ENCODE measurements at places on chromosomes 16 and 17.

- DNase-seq: no peak
Measured at GRCh38 chr16:85906349-85906748, 7.4 kb downstream of the IRF8 start.

- DNase-seq: no peak
Measured at GRCh38 chr17:66584927-66585326, 250.0 kb upstream of the CACNG5 start.

GRCh38 chr16:56697456-56698155 lies 15.3 kb downstream of the MT1X start:
- DNase-seq: no peak

DNA sequence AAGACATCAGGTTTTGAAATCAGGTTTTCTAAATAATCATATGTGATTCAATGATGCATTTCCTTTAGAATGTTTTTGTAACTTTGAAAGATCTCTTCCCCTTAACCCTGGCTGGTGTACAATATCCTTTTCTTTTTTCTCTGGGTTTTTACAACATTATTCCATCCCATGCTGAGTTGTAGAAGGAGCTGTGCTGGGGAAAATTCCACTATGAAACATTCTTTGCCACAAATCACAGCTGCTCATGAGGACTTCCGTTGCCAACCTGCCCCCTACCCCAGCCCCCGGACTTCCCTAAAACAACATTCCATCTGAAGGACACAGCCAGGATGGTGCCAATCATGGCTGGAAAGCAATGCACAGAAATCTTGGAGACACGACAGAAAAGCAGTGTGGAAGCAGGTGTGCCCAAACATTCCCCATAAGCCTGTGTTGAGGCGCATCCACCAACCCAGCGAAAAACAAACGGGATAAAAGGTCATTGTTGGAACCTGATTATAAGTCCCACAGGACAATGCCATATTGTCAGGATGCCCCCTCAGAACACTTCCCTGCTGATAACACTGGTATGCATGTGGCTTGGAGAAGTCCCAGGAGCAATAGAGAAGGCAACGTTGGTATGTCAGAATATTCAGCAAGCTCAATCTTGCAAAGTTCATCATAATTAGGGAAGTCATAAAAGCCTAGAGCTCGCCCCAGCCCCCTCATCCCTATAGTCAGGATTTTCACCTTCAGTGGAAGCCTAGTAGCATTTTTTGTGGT lies 475.0 kb downstream of the HS3ST3B1 start:
- no peak for DNase-seq

DNA sequence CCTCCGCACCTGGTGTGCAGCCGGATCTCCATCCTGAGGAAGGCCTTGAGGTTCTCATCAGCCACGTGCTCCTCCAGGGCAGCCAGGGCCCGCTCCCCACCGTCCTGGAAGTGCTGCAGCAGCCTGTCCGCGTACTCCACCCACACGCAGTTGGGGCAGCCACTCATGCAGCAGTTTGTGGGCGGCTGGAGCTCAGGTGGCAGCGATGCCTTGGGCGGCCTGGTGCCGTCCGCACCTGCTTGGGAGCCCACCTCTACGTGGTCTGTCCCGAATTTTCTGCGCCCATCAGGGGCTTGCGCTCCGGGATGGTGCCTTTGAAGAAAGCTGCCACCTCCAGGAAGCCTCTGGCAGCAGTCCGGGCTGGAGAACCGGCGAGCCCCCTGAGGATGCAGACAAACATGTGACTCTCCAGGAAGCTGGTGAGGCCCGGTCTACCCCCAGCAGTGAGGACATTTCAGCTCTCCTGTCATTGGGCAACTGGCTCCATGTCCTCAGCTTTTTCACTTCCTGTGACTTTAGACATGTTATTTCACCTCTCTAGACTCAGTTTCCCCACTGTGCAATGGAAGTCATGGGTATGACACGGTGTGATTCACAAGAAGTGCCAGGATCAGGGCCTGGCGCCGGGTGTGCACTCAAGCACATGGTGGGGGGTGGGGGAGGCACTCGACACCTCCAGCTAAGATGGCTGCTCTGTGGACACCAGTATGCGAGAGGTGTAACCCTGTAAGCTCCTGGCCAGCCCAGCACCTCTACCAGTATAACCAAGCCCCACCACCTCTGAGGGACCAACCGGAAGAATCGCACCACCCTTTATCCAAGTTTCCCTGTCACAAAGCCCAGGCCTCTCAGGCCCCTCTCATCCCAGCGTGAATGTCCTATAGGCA lies 957 bp downstream of the OXLD1 start:
- no peak for DNase-seq

DNA sequence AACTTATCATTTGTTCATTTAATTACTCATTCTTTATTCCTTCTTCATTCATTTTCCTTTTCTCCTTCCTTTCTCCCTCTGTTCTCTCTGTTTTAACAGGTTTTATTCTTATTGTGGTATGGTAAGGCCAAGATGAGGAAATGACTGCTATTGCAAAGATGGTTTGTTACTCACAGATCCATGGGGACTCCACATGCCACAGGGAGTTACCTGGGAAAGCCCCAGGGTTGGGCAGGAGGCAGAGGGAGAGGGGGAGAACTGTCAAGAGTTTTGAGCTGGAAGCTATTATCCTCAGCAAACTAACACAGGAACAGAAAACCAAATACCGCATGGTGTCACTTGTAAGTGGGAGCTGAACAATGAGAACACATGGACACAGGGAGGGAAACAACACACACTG lies 453.3 kb downstream of the WWOX start:
- no peak for DNase-seq

DNA sequence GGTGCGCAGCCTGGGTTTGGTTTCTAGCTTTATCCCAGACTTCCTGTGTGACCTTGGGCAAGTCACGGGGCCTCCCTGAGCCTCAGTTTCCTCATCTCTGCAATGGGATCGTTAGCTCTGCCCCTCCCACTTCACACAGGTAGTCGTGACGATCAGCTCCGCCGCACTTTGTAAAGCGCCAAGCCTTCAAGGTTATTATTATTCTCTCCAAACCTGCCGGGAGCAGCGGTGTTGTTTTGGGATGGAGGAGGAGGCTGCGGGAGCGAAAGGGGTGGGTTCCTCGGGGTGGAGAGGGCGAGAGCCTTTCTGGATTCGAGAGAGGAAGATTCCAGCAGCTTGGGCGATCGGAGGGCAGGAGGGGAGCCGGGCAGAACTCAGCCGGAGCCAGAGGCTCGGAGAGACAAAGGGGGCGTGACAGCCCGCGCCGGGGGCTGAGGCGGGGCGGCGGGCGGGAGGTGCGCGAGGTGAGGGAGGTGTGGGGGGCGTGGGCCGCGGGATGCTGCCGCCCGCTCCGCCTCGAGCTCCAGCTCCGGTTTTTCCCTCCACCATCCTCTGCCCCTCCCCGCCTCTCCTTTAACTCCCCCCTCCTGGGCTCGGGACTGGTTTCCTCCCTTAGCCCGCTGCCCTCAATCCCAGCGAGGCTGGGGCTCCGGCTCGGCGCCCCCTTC lies at the start of gene EFNB3:
Gene EFNB3 (plus strand): TSS at position 602 of the 668 bp plus-strand sequence. CDS start 397 bp downstream, outside the sequence.
- no peak for DNase-seq

- DNase-seq: no peak
Measured at GRCh38 chr16:25140459-25140858, 28.9 kb downstream of the LCMT1 start.

DNA sequence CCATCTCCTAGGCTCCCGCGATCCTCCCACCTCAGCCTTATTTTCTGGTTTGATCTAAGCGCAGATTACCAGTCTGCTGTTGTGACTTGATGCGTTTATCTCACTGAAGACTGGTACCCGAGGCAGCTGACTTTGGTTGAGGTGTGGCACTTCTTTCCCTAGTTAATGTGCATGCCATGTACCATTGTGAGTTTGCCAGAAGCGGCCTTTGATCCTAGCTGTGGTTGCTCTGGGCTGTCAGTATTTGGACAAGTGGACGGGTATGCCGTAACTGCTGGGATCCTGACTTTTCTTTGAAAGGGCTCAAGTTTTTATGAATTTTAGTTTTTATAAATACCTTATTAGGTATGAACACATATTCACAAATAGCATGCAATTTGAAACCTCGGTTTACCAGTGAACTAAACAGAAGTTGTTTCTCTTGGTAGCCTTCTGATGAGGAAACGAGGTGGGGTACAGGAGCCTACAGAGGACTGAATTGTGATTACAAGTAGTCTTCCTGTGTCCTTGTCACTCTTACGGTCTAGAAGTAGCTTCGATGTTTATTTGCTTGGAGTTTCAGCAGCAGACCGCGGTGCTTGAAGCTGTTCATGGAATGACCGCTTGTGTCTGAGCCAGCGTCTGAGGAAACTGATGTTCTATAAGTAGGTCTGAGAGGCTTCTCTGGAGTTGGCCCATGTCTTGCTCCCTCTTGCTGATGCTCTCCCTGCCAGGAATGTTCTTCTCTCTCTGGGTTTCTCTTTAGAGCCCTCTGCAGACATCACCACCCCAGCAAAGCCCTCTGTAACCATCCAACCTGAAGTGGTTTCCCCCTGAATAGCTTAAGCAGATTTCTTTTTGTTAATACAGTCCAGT lies 40.0 kb downstream of the SEC14L1 start:
- DNase-seq: no peak

GRCh38 chr16:1124795-1125194 lies 28.1 kb upstream of the CACNA1H start:
- DNase-seq: no peak

GRCh38 chr16:23140107-23140506 lies 9.1 kb downstream of the USP31 start:
- DNase-seq: no peak

DNA sequence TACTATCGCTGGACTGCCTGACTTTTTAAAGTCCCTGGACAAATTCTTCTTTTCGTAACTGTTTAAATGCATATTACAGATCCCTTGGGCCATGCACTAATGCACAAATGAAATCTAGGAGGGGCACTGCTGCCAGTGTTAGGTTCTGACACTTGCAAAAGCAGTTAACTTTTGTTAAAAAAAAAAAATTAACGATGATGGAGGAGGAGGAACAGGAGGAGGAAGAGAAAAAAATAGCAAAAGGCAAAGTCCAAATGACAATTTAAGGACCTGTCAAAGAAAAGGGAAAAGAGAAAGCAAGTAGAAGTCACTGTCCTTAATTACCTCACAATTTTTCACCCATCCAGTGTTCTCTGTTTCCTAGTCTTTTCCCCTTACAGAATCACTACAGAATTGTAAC lies 97.8 kb upstream of the CORO6 start:
- no peak for DNase-seq

DNA sequence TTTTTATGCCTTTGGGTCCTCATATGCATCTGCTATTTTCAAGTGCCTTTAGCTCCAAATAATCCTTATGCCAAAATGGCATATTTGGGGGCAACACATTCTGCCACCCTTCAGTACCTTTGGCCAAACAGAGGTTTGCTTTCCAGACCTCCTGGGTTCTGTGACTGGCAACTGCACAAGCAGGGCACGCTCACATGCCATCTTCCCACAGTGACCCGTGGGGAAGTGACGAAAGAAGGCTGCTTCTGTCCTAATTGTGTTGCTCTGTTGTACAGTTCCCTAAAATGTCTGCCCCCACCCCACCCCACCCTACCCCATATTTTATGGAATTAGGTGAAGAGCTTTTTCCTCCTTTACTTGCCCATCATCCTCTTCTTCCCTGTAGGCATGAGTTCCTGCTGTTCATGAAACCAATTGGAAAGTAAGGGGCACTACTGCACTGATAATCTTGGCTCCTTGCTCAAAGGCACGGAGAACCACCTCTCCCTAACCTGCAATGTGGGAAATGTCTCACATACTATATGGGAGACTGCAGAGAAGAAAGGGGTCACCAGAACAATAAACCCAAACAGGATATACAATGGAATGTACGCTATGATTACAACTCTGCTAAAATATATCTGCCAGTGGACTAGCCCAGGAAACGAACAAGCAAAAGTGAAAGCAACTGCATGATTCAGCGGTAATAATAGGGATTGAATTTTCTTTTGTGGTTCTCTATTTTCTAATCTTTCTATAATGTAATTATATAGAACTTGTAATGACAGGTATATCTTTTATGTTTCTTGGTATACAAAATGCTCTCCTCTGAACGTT lies 3.3 kb upstream of the SLFN12L start:
- peak; percentile 16 for DNase-seq

- no peak for DNase-seq
Measured at GRCh38 chr16:69014811-69015210, 90.6 kb upstream of the HAS3 start.

DNA sequence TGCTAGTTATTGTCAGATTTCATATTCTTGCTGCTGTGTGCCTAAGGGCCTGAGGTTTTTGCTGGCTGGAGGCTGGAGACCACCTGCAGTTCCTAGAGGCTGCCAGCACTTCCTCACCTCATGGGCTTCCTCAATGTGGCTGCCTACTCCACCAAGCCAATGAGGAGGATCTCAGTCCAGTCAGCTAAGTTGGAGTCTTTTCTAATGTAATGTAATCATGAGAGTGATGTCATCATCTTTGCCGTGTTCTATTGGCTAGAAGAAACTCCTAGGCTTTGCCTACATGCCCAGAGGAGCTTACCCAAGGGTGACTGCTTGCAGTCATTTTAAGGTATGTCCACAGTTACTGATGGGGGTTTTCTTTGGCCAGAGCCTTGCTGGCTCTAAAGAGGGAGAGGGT lies 53.0 kb downstream of the SOCS3 start:
- DNase-seq: no peak

- no peak for DNase-seq
Measured at GRCh38 chr17:69538795-69539194, 124.3 kb downstream of the MAP2K6 start.

- DNase-seq: no peak
Measured at GRCh38 chr16:51010817-51011216, 140.3 kb downstream of the SALL1 start.

DNA sequence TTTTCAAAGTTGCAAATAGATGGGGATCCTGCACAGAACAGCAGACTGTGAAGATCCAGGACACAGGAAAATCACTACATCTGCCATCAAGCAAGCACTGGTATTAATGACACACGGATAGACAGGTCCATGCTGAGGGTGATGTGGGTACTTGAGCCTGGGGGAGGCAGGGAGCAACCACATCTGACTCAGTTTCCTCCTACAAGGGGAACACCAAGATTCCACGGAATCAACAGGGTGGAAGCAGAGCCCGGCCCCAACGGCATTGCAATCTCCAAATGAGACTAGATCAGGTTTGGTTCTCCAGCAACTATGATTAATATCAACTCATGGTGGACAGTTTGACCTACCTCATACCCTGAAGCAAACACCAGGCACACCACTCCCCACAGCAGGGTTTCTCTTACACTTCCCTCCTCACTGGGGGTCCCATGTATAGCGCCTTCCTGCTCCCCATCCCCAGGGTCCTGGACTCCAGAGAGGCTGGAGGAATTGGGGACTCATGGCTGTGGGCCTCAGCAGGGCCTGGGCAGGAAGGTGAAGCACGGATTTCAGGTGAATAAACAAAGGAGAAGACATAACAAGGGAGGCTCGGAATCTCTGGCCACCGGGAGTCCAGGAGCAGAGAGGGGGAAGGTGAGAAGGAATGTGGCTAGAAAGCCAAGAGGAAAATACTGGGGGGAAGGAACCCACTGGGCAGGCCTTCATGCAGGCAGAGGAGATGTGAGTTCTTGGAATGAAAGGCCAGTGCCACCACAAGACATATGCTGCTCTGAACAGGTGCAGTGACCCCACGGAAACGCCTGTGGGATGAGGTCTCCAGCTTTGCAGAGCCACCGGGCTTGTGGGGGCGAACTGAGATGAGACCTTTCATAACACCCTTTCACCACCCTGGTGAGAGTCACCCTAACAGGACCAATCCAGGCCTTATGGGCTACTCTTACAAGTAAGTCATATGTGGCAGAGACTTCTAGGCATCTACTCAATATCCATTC lies 29.5 kb upstream of the PIK3R6 start:
- no peak for DNase-seq

GRCh38 chr17:2008332-2009126 lies 16.6 kb downstream of the RTN4RL1 start:
- DNase-seq: no peak

Data from T-helper 9 cell (primary cell).